ENCODE measurements at places on chromosomes 1 and 21.

- DNase-seq: peak; percentile 0
These were observed 2.8 kb upstream of the H6PD start for GRCh38 chr1:9231648-9232332.

GRCh38 chr1:53309802-53310201 lies 18.1 kb downstream of the LRP8 start:
- DNase-seq: no peak

- DNase-seq: no peak
These were observed 7.3 kb downstream of the IGSF21 start for GRCh38 chr1:18114726-18115410.

- no peak for DNase-seq
These were observed 20.7 kb downstream of the LGR6 start for GRCh38 chr1:202214089-202214843.

DNA sequence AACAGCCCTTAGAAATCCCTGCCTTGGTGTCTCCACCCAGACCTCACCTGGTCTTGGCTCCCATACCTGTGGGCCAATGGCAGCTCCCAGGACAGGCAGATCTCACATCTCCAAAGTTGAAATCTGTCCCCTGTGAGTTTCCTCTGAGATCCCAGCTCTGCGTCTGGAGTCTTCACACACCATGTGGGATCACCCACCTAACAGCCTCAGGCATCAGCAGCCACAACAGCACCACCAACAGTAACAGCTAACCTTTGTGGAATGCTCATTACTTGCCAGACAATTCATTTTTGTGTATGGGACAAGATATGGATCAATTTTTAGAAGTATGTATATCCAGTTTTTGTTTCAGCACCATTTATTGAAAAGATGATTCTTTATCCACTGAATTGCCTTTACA lies 523.2 kb downstream of the MATN1 start:
- no peak for DNase-seq

GRCh38 chr1:221699577-221699976 lies 42.3 kb downstream of the DUSP10 start:
- no peak for DNase-seq

- peak; percentile 69 for DNase-seq
These were observed 60.1 kb upstream of the NEK2 start for GRCh38 chr1:211735208-211736170.

DNA sequence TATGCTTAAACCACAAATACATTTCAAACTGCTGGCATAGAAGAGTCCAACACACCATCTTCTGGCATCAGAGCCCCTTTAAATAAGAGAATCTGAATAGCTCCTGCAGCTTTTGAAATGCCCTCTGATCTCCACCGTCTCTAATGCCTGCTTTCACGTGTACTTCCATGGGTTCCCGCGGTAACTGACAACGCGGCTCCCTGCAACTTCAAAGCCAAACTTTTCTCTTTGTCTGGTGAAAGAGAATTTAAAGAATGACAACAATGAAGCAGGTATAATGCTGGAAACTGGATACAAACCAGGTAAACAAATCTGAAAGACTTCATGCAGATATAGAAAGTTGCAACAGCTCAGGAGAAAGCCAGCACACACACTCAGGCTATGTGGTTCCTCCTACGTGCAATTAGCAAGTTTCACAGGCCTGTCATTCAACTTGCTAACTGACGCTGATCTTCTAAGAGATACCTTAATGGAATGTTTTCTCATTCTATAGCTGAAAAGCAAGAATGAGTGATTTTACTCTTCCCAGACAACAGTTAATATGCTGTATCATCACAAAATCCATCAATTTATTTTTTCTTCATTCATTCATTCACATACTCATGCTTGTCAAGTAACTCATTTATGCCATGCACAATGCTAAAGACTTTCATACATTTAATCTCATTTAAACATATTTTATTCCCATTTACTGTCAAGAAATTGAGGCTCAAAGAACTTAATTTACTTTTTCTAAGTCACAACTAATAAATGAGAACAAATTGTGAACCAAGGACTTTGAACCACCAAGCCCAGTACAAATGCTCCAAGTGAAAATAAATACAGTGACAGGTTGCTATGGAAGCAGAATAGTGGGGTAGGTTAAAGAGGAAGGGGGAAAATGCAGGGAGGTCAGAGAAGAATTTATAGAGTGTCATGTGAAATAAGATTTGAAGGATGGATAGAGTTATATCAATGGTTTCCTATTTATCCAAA lies 202.7 kb upstream of the SNX7 start:
- no peak for DNase-seq

DNA sequence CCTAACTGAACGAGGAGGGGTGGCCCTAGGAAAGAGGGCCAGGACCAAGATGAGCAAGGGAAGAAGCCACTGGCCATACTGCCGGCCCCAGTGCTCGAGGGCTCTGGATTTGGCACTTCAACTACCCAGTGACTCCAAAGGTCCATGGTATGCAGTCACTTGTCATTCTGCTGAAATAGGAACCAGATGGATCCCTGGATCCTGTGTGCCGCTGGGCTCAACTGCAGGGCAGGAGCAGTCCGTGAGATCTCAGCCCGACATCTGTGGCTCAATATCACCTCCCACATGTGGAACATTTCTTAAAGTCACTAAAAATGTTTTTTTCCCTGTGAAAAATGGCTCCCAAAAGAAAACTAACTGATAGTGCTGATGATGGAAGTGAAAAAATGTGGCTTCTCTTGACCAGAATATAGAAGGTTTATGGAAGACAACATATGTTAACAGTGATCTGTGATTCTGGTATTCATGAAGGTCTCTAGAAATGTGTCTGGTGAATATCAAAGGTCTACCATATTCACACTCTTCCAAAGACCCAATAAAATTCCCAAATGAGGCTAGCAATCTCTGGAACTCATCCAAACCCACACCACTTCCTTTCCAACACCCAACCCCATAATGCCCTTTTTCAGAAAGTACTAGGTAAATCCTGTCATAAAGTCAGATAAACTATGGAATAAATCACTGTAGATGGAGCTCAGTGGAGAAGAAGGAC lies 24.1 kb downstream of the PAFAH2 start:
- no peak for DNase-seq

GRCh38 chr1:193562121-193562520 lies 375.7 kb upstream of the B3GALT2 start:
- DNase-seq: no peak

- no peak for DNase-seq
These were observed 36.1 kb downstream of the CLSTN1 start for GRCh38 chr1:9787702-9788101.

DNA sequence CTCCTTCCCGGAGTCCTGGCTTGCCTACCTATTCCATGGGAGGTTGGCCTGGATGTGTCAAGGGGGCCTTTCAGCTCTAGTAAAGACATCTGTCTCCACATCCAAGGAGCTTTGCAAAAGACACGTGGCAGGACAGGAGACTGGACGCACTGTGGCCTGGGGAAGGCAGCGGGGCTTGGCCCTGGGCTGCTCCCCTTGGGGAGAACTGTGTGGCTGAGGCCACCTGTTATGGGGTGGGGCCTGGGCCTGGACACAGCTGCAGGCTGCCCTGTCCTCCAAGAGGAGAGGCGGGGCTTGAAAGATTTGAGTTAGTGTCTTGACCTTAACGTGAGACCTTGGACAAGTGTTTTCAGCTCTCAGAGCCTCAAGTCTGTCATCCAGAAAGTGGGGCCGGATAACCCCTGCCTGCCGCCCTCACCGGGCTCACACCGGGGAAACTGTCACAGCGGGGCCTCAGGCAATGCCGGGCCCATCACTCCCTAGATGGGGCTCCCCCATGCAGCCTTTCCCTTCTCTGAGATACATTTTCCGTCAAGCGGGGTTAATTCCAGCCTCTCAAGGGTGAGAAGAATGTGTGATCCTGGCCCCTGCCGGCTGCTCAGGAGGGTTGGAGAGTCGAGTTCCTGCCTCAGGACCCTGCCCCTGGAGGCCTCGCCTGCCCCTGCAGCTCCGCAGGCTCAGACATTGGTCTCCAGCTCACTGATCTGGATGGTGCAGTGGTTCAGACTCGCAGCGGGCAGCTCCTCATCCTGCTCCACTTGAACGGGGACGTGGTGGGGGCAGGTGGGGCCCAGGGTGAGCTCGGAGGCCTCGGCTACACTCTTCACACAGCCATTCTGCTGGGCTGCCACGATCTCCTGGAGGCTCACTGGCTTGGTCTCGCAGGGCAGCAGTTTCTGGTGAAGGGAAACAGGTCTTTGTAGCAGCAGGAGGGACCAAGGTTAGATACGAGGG lies 25.6 kb downstream of the PODN start:
- DNase-seq: no peak

DNA sequence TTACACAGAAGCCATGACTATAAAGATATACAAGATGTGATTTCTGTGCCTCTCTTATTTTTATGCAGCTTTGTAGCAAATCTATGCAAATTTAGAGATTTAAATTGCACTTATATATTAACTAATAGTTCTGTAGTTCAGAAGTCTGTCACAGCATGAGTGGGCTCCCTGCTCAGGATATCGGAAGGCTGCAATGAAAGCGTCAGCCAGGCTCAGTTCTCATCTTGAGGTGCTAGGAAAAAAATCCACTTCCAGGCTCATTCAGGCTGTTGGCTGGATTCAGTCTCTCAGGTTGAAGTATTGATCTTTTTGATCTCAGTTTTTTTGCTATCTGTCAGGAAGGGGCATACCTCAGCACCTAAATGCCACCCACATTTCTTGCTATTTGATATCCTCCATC lies 487.4 kb upstream of the DEPDC1 start:
- no peak for DNase-seq

GRCh38 chr21:45409466-45410150 lies 4.6 kb downstream of the COL18A1 start:
- no peak for DNase-seq

- no peak for DNase-seq
These were observed 25.0 kb downstream of the SDC3 start for GRCh38 chr1:30883389-30884172.

DNA sequence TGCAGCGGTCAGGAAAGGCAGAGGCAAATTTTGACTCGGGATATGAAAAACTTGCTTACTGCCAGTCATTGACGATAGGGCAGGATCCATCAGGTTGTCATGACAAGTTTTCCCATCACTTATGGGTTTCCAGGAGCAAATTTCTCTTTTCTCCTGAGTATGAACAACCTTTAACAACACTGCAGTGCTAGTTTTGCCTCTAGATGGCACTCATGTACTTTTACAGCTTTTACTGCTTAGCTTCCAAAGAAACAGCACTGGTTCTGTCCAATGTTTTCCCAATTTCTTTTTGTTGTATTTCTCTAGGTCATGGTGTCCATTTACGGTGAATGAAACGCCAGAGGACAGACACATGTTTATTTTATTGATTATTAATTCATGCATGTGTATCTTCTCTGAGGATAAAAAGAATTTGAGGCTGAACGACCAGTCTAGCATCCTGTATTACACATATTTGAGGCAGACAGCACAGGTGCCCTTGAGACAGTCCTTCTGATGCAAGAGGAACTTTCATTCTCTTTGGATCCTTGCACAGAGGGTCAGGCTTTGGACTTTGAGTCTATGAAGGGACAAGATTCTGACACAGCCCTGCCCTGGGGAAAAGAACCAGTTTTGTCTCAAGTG lies 112.3 kb upstream of the TRABD2B start:
- peak; percentile 42 for DNase-seq

GRCh38 chr1:244064621-244065020 lies 13.5 kb downstream of the ZBTB18 start:
- no peak for DNase-seq

- DNase-seq: no peak
These were observed 23.8 kb downstream of the KCNA2 start for GRCh38 chr1:110582378-110582777.

- DNase-seq: no peak
These were observed at the start of gene LEFTY1 for GRCh38 chr1:225888898-225889601. Gene LEFTY1 (minus strand): TSS chr1:225889146. CDS start chr1:225889066, 80 bp downstream.

- no peak for DNase-seq
These were observed 11.5 kb downstream of the MTR start for GRCh38 chr1:236806634-236807033.

DNA sequence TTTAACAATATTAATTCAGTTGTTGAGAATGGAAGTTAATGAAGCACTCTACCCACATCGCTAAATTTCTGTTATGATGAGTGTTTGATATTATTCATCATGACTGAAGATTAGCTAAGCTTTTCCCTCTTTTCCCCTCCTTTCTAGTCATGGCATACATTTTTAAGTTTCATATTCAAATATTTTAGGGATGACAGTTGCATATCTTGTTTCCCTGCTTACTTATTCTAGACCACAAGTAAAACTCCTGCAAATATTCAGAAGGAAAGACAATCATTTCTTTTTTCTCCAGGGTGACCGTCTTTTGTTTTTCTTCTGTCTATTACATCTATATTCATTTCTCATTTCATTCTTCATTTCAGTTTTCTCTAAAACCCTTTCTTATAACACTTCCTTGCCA lies 906.0 kb downstream of the ADGRL2 start:
- DNase-seq: no peak

- no peak for DNase-seq
These were observed 1.4 kb downstream of the RSPO1 start for GRCh38 chr1:37633040-37633937.

GRCh38 chr1:35556484-35557117 lies 602 bp downstream of the KIAA0319L start:
- DNase-seq: no peak

DNA sequence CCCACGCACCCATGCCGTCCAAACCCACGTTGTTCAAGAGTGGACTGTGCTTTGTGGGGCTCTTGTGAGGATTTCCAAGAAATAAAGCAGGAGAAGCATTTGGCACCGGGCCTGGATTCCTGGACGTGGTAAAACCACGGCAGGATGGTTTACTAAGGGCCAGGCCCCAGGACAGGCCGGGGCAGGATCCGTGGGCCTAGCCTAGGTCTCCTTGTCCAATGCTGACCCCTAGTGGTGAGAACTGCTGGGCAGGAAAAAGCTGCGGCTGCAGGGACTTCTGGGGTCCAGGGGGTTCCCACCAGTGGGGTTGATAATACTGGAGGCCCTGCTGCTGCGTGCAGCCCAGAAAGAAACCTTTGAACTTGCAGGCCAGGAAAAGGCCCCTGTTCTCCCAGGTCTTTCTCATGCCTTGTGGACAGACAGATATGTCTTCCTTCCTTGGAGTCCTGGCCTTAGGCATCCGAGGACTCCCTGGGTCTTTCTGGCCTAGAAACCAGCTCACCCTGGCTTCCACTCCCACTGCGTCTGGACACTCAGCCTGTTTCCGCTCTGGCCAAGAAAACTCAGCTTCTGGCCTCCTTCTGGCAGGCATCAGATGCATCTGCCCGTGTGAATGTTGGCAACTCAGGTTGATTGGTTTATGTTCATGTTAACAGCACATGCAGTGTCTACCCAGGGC lies 106.9 kb upstream of the TMEM51 start:
- DNase-seq: peak; percentile 54

GRCh38 chr1:205933671-205934618 lies 9.3 kb downstream of the SLC26A9 start:
- DNase-seq: no peak

GRCh38 chr1:55363268-55363667 lies 148.1 kb upstream of the USP24 start:
- no peak for DNase-seq

DNA sequence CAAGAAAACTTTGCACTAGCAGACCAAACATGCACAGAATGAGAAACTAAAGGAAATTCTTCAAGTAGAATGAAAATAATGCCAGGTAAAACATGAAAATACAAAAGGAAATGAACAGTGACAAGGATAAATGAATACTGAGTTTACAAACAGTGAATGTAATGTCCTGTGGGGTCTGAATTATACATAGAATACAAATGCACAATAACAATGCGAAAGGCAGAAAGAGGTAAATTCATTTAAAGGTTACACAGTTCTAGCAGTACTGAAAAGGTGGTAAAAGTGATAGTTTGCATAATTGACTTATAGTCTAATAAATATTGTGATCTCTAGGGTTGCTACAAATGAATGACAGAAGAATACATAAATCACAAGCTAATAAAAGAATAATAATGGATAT lies 12.9 kb downstream of the CD55 start:
- DNase-seq: no peak

Data from DMS79 (cell line).